HL-60 (cell line): ENCODE measurements at places on chromosomes 13 and 19.

DNA sequence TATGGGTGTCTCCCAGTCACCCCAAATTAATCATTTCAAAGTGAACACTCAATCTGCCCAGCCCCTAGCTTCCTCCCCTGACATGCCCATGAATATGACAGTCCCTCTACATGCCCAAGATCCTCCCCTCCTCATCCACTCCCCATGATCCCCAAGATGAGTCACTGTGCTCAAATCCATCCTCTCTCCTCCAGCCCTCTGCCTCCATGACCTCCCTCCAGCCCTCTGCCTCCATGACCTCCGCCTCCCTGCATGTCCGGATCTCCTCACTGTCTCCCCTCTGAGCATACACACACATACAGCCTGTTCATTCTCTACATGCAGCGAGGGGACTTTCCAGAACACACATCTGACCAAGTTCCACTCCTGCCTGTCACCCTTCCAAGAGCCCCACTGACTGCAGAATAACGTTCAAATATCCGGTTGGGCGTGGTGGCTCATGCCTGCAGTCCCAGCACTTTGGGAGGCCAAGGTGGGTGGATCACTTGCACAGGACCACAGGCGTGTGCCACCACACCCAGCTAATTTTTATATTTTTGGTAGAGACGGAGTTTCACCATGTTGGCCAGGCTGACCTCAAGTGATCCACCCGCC lies 18.4 kb upstream of the FEM1A start:
- DNase-seq, result no peak

DNA sequence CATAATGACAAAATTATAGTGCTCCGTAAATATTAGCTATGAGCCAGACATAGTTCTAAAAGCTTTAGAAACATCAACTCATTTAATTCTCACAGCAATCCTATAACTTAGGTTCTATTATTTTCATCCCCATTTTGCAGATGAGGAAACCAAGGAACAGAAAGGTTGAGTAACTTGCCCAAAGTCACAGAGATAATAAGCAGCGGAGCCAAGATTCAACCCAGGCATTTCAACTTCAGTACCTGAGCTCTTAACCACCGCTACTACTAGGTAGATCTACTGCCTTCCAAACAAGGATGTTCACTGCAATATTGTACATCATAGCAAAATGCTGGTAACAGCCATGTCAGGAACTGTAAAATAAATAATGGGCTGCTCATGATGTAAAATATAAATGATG lies 39.9 kb downstream of the ELF1 start:
- no peak for DNase-seq

DNA sequence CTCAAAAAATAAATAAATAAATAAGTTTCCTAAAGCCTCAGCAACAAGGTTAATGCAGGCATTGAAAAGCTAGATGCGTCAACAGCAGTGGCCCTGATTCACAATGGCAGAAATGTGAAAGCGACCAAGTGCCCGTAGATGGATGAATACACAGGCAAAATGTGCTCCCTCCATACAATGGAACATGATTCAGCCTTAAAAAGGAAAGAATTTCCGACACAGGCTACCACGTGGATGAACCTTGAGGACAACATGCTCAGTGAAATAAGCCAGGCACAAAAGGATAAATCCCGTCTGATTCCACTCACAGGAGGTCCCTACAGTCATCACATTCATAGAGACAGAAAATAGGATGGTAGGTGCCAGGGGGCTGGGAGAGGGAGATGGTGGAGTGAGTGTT lies 31.7 kb downstream of the INSR start:
- DNase-seq, result no peak

- DNase-seq, result no peak
Observed at GRCh38 chr13:111021270-111021669, 93.8 kb upstream of the ARHGEF7 start.

DNA sequence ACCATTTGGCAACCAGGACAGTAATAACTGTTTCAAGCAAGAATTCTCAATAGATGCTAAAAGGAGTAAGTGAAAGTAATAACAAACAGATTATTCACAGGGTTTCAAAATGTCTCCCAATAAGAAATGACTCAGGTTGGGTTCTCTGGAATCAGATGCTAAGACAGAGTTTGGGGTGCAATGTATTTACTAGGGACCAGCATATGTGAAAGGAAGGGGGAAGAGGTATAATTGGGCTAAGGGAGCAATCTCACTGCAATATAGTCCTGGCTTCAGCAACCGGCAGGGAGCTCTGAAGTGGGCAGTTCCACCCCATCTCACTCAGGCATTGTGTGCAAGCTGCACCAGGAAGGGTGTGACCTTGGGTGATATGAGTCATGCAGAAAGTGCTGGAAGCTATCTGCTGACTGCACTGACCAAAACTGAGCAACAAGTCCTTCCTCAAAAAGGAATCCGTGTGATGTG lies 23.4 kb downstream of the ZDHHC20 start:
- peak; percentile 74 for DNase-seq

GRCh38 chr13:59755632-59756290 lies 408.0 kb downstream of the DIAPH3 start:
- DNase-seq, result no peak

DNA sequence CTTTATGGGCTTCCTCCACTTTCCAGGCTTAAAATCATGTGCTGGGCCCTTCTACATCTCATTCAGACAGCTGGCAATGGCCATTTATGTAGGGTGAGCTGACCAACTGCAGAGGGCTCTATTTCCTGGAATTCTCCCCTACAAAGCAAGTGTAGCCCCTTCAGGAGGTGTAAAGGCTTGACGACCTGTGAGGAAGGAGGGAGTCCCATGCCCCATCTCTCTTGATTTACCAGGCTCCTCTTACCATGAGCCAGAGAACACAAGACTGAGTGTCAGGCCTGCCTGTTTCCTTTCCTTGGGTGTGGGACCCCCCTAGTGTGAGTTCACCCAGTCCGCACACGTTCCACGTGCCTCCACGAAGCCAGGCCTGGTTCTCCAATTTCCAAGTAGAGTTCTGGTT lies 16.6 kb downstream of the ZNF536 start:
- DNase-seq, result no peak

DNA sequence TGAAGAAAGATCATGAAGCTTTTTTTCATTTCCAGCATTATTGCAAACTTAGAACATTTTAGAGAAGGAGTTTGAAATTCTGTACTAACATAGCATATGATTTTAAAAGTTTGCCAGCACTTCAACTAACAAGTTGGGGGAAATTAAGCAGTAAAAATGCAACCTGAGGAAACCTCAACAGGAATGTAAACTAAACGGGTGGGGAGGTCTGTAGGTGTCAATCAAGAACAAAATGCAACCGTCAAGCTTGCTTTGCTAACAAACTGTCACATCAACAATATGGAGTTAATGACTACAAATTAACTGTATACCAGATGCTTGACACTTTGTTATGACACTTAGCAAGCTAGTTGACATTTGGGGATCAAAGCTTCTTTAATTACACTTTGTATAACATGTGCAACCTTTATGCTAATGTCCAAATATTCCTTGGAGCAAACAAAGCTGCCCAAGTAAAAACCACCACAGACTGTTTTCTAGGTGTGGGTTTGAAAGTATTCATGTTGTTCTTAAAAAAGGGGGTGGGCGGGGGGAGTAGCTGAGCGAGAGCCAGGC lies 52.1 kb downstream of the DACH1 start:
- DNase-seq, result no peak

- DNase-seq, result no peak
Observed at GRCh38 chr13:69948016-69948415, 159.6 kb upstream of the ATXN8OS start.

DNA sequence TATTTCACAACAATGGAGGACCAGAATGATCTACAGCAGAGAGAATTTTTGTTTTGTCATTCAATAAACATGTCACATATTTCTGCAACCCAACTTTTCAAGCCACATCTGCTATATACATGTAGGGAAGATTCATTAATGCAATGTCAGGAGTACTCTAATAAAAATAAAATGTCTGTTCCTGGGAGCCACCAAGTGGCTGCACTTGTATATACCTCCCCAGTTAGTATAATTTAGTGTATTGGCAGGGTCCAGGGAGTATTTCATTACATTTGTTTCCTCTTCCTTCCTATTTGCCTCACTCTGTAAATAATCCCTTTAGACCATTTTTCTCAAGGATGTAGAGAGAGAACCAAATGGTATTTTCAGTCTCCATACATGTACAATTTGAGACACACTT lies 1169.0 kb downstream of the DIAPH3 start:
- DNase-seq, result no peak

DNA sequence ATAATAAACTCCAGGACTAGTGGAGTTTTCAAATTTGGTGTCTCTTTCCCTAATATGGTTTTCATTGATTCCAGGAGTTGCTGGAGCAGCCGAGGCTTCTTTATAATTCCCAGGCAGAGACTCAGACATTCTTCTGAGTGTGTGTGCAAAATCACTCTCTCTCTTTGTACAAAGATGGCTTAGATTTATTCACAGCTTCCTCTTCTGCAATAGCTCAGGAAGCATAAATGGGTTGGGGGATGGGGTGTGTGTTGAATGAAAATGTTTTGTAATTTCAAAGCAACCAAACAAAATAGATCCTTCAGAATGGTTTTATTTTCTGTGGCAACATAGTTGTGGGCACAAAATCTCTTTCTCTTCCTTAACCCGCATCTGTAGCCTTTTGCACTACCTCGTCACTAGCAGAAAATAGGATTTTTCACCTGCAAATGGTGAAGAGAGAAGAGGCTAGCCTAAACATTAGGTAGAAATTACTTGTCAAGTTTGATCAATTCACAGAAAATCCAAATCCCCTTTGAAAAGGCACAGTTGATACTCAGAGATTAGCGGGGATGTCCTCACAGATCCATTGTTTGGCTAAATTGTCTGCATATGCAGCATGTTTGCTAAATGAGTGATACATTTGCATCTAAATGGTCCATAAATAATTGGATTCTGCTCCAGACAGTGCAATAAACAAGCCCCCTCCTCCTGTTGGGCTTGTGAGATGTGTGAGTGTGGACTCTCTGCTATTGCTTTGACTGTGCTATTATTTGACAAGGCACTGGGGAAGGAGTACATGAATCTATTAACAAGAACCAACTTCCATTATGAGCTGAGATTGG lies 66.7 kb downstream of the CBY2 start:
- peak; percentile 28 for DNase-seq

DNA sequence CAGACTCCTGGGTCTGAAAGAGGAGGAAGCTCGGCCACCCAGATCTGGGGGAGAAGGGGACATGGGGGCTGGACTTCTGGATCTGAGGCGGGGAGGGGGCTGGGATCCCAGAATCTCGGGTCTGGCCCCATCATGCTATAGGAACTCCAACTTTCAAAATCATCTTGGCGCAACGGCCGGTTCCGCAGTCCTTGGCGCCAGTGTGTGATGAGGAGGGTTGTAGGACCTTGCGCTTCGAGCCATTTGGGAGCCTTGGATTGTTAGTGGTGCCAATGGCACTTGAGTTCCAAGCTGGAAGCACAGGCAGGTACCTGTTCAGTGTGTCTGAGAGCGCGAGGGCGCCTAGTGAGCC lies 324 bp downstream of the RUVBL2 start:
- DNase-seq, result no peak

DNA sequence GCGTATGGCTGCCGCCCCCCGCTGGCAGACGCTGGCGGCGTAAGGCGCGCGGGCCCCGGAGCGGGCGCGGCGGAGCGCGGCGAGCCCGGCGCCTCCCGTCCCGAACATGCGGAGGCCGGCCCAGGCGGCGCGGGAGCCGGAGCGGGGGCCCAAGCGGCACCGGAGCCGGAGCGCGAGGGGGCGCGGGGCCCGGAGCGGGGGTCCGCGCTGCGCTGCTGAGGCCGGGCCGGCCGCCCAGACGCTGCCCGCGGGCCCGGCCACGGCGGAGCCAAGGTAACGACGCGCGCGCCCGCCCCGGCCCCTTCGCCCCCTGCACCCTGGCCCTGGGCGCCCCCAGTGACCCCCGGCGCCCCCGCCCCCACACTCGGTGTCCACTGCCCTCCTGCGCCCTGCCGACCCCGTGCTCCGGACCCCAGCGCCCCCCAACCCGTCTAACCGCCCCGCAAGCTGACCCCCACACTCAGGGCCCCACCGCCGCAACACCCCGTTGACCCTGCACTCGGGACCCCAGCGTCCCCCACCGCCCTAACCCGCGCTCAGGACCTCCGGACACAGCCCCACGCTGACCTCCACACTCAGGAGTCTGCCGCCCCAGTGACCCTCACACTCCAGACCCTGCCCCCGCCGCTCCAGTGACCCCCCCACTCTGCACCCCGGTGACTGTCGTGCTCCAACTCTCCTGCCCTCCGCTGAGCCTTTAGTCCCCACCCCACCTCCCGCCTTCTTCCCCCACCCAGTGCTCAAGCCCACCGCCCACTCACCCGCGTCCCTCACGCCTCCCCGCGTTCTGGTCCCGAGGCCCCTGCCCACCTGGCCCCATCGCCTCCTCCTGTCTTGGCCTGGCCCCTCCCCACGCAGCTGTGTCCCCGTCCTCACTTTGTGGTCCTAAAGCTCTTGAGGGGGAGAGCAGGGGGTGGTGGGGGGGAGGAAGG lies at the start of gene CSNK1G2:
Gene CSNK1G2 (plus strand): TSS at position 27 of the 932 bp plus-strand sequence. CDS start 28,601 bp downstream, outside the sequence.
- DNase-seq, result no peak

DNA sequence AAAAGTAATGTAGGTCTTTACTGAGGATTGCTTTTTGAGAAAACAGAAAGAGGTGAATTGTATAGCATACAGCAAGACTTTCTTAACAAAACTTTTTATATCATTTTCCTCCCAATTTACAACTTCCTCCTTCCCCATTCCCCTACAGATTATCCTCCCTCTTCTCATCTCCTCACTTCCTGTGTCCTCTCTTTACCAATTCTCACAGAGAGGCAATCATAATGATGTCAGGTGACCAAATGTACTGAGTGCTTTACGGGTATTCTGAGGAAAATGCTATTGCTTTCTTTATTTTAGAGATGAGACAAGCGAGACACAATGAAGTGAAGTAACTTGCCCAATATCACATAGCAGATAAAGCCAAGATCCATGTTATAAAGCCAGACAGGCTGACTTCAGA lies 1.7 kb upstream of the MTMR6 start:
- peak; percentile 66 for DNase-seq

GRCh38 chr19:49231389-49231788 lies 73.8 kb downstream of the TRPM4 start:
- DNase-seq, result no peak

DNA sequence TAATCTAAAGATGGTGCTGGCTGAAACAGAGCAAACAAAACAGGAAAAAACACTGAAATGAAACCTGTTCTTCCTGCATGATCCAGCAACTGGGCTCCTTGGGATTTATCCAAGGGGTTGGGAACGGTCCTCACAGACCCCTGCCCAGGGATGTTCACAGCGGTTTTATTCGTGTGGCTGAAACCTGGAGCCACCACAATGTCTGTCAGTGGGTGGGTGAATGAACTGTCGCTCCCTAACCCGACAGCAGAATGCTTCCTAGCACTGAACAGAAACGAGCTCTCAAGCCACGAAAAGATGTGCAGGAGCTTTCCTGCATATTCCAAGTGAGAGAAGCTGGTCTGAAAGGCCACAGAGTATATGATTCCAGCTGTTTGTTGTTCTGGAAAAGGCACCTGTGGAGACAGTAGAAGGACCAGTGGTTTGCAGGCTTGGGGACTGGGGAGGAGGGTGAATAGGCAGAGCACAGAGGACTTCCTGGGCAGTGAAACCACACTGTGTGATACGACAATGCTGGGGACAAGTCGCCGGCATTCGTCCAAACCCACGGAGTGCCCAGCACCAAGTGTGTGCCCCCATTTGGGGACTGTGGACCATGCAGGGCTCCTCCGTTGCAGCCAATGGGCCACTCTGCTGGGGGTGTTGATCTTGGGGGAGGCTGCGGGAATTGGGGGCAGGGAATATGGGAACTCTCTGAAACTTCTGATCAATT lies 73.9 kb downstream of the TEX29 start:
- DNase-seq, result no peak
